Stimulated activated CD4-positive, alpha-beta T cell treated with anti-CD3 and anti-CD28 coated beads, Interleukin-1b, Interleukin-23, amount 100 ng/mL, for 1 hour (primary cell): ENCODE measurements at places on chromosomes 5 and 9.

- DNase-seq: no peak
Observed at GRCh38 chr9:30065888-30066287, 2318.6 kb upstream of the ACO1 start.

- DNase-seq: no peak
Observed at GRCh38 chr5:142864290-142865260, 94.4 kb downstream of the ARHGAP26 start.

- DNase-seq: no peak
Observed at GRCh38 chr5:116738239-116738614, 163.6 kb upstream of the SEMA6A start.

DNA sequence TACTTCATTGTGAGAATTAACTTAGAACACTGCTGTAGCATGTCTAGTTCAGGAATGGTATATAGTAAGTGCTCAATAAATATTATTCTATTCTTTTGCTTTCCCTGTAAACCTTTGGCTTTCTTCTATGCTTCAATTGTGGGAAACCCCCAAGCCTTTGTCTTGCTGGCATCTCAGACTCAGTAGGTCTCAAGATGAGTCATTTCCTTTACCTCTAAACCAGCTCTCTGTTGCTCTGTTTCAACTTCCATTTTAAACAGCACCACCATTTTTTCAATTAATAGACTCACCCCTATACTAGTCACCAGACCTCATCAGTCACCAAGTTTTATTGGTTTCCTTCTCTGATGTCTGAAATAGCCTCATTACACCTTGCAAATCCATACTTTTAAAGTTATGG lies 43.5 kb downstream of the DMAC1 start:
- DNase-seq: no peak
